NCI-H1092 (cell line): ENCODE measurements at places on chromosomes 2 and 18.

GRCh38 chr2:10658041-10658913 is 31.5 kb downstream of the NOL10 start:
- no peak for DNase-seq

GRCh38 chr2:2926009-2926857 is 451.4 kb downstream of the EIPR1 start:
- no peak for DNase-seq

- DNase-seq = no peak
Observed at GRCh38 chr2:179268277-179268925, 3.8 kb upstream of the SESTD1 start.

DNA sequence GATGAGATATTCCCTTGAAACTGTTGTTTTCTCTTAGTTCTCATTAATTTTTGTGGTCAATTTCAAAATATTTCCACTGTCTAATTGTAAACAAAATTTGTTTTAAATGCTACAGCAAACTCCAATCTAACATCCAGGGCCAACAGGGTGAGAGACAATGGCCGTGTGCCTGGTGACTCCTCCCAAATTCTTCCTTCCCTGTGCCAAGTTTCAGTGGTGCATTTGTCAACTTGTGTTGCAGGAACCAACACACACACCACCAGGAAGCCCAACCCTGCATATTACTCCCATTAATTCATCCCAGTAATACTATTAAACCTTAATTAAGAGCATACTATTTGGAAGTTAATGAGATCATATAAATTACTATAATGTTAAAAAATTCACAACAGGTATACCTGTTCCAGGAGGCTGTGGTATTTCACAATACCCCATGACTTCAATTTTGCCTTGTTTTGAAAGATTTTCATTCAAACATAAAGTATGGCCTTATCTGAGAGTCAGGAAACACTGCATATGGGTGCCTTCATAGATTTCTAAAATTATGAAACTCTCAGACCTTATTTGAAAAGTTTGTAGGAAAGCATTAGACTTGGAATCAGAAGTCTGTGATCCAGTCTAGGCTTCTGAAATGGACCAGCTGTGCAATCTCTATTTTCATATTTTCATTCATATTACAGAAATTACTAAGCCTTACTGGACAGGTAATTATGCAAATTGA is 1.1 kb downstream of the SERPINB2 start:
- no peak for DNase-seq

- peak; percentile 1 for DNase-seq
Observed at GRCh38 chr2:154623819-154624218, 74.7 kb upstream of the KCNJ3 start.

GRCh38 chr2:62938126-62938525 is 112.5 kb upstream of the OTX1 start:
- DNase-seq = no peak

GRCh38 chr2:115939902-115940301 is 1497.5 kb downstream of the DPP10 start:
- no peak for DNase-seq

DNA sequence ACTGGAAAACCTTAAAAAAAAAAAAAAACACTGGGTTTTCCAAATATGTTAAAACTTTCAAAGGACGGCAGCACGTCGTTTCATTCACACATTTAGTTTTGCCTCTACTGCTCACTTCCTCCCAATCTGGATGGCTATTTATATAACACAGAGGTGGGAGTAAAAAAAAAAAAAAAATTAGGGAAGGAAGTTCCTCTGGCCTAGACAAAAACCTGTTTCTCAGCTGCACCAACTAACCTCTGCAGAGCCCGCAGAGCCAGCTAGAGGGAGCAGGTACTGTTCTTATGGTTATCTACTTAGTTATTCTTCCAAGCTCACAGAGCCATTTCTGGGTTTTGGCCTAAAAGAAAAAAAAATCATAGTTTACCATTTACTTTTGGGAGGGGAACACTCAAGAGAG is 28.1 kb downstream of the SLC1A4 start:
- no peak for DNase-seq

DNA sequence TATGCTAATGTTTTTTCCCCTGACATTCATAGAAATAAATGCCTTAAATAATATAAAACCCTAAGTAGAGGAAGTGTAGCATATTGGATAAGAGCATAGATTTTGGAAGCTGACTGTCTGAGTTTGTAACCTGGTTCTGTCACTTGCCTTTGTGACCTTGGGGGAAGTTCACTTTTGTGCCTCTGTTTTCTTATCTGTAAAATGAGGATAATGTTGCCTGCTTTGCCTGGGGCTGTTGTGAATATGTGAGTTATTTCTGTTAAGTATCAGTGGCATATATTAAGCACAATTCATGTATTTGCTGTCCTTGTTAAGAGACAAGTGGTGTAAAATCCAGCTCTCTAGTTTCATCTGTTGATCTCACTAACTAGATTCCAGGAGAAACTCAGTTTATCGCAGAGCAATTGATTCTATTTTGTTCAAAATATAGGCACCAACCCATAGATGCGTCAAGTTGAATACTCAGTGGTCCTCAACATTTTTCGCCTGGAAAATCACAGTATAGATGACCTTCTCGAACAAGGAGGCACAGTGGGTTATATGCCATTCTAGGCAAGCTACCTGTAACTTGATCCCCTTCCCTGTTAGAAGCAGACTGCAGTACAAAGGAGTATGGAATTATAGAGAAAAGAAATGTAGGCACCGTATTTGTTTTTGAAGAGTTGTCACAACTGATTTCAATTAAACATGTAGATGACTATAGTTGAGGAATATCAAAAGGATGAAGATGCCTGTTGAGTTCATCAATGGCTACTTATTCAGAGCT is 67.0 kb downstream of the SOCS6 start:
- DNase-seq = no peak

- no peak for DNase-seq
Observed at GRCh38 chr2:86284987-86285386, 52.4 kb downstream of the REEP1 start.

- DNase-seq = no peak
Observed at GRCh38 chr2:26229595-26229994, 14.8 kb downstream of the HADHA start.

DNA sequence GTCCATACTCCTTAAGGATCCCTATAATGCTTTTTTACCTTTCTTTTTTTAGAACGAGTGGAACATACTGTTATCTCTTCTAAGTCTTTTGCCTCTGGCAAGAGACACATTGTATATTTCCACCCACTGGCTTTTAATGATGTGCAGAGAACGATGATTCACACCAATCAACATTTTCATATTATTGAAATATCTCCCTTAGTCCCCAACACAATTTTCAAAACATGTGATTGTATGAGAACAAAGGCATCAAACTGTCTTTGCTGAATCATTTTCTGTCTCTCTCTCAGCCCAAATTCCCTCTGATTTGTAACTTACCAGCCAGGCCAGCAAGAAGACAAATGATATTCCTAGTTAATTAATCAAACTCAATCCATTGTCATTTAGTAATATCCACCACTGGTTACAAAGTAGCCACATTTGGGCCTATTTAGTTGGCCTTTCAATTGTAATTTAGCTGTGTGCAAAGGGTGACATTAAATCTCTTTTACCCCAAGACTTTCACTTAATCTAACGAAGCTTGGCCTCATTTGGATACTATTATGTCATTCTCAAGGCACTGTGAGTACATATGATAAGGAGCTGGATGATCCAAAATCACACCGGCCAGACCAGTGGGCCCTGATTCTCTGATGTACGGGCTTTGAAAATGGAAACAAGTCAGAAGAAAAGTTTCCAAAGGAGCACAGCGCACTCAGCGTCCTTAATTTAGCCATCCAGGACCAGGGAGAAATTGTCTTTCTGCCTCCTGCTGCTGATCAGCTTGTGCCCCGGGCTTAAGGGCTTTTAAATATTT is 185.1 kb downstream of the SCG2 start:
- DNase-seq = no peak

DNA sequence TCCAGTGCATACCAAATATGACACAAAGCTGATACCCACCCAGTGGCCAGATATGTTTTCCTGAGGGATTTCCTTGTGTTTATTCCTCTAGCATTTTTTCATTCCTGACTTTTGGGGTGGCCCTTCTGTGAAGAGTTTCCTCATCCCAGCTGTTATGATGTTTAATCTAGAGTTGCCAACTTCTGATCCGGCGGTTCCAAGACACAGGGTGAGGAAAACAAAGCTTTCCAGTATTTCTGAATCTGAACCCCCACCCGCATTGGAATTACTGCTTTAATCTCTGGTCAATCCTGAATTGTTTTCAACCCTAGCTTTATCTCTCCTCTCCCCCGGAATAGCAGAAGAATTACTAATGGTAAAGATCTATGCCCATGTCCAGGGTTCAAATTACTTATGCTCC is 39.2 kb upstream of the PNPT1 start:
- no peak for DNase-seq

DNA sequence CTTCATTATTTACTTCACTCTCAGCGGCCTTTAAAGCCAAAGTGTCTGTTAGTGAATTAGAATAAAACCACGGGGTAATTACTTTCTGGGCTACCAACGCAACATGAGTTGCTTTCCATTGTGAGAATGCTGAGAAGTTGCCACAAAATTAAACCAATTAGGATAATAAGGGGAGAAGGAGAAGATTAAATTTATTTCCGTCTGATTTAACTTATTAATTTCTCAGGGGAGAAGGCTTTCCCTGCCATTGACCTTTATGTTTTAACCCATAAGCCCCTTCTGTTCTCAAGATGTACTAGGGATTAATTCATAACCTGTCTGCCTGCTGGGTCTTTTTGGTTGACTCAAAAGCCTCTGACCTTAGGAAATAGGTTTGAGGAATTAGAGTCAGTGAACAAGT is 42.3 kb upstream of the IGFBP5 start:
- no peak for DNase-seq

GRCh38 chr2:233173115-233173514 is 78.4 kb upstream of the ATG16L1 start:
- no peak for DNase-seq

- no peak for DNase-seq
Observed at GRCh38 chr2:136375017-136375901, 257.3 kb upstream of the CXCR4 start.

- DNase-seq = peak; percentile 81
Observed at GRCh38 chr18:23958036-23958435, 56.5 kb upstream of the TTC39C start.

GRCh38 chr2:227365833-227366232 is 13.3 kb downstream of the TM4SF20 start:
- no peak for DNase-seq

GRCh38 chr2:217799563-217800432 is 203.0 kb downstream of the TNS1 start:
- DNase-seq = no peak

DNA sequence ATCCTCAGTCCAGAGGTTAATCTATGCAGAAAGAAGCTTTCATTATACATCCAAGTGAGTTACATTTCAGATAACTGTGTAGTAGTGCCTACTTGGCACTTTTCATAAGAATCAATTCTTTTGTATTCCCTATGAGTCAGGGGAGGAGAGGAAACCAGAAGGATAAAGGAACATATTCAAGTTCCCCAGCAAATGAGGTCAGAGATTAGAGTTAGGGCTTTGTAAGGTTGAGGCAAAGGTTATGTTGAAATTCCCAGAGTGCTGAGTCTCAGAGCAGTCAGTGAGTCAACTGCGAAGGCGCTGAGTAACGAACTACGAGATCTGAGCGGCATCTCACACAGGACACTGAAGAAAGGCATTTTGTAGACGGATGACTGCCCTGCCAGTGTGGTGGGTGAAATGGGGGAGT is 25.1 kb upstream of the ME2 start:
- no peak for DNase-seq

GRCh38 chr2:231362555-231363184 is 32.8 kb upstream of the B3GNT7 start:
- no peak for DNase-seq

DNA sequence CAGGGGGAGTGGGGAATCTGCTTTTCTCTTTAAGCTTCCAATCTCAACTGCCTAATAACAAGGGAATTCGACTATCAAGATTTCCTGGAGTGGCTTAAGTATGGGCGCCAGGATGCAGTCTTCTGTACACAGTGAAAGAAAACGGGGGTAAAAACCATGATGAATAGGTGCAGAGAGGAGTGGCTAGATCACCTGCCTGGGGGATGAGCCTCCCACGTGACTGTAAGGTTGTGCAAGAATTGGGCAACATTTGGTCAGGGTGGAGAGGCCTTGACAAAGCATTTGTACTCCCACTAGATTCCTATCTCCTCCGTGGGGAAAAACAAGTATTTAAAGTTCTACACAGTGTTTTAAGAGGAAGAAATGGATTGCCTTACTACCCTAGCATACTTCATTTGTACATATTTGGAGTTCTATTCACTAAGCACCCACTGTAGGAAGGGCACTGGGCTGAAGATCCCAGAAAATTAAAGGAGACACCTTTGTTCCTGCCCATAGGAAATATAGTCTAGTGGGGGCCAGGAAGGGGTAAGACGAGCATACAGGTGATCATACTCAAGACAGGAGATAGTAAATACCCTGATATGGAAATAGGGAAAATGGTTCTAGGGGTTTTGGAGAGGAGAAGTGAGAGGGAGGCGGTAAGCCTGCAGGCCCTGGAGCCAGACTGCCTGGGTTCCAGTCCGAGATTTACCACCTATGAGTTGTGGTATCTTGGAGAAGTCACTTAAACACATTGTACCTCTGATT is 29.2 kb downstream of the EPAS1 start:
- DNase-seq = no peak

DNA sequence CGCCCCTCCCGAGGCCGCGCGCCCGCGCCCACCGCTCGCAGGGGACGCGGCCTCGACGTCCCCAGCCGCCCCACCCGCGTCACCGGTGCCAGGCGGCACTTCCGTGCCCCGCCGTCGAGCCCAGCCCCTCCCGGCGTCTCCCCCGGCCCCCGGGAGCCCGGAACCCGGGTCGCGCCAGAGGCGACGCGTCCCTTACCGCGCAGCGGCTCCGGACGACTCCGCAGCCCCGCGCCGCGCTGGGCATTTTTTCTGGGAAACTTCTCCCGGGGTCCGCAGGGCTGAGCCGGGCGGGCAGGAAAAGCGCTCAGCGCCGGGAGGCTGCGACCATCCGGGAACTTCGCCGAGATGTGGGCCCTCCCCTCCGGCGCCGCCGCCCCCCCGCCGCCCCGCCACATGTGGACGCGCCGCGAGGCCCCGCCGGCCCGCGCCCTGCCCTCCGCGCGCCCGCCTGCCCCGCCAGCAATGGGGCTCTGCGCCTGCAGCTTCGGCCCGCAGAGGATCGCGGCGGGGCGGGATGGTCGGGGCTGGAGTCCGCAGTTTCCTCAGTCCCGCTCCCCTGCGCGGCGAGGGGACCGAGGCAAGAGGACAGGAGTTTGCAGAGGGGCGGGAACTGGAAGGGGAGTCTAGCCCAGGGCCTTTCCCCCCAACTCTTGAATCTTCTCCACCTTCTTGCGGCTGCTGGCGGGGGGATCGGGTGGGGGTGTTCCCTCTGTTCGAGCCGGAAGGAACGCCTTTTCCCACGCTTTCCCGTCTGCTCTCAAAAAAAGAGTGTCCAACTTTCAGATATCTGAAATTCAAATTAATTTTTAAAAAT is 81.5 kb downstream of the CHRNA1 start:
- no peak for DNase-seq
